ENCODE measurements at places on chromosomes 2 and 18. TPM values are rescaled to one million over a fixed set of nuclear protein-coding genes. Genes with fewer than 3 reads are reported as not detected.

SERPINB4 gene
- total RNA-seq = not detected

C2orf78 gene
- not detected for total RNA-seq

TDRD15 gene
- not detected for total RNA-seq

PMAIP1 gene
- total RNA-seq = 22.8 TPM

MTCL1 gene
- 5.2 TPM for total RNA-seq

SCYGR8 gene
- not detected for total RNA-seq

GNAL gene
- not detected for total RNA-seq

MEP1B gene
- total RNA-seq = 0.25 TPM

ABCB11 gene
- total RNA-seq = under 0.01 TPM

TMEM169 gene
- under 0.01 TPM for total RNA-seq

ARHGAP28 gene
- total RNA-seq = 3.6 TPM

GKN2 gene
- total RNA-seq = not detected

PLA2R1 gene
- total RNA-seq = 37.4 TPM

SPATS2L gene
- total RNA-seq = 14.7 TPM

CD226 gene
- total RNA-seq = 0.32 TPM

GPAT2 gene
- total RNA-seq = 11.3 TPM

COLEC11 gene
- 0.57 TPM for total RNA-seq

FZD7 gene
- total RNA-seq = 0.16 TPM

PUM2 gene
- total RNA-seq = 27.5 TPM

MC5R gene
- total RNA-seq = not detected

NT5DC4 gene
- not detected for total RNA-seq

FAHD2B gene
- total RNA-seq = 6.7 TPM

NEB gene
- total RNA-seq = 1.1 TPM
